ENCODE measurements at places on chromosomes 3 and 15.

DNA sequence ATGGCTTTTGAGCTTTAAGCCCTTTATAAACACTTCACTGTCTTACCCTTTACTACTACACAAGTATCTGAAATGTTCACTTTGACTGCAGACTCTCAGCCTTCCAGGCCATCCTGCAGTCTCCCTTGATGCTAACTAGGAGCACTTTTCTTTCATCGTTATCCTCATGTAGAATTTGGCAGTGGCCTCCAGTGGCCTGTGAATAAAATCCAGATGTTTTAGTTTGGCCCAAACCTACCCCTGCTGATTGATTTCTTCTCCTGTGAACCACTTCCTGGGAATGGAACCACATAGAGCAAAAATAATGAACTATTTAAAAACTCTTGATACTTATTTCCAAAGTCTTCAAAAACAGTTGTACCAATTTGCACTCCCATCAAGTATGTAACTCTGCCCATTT, 271.9 kb downstream of the FEZF2 start:
- DNase-seq = no peak

GRCh38 chr3:29466442-29466841, 185.6 kb downstream of the RBMS3 start:
- DNase-seq = no peak

DNA sequence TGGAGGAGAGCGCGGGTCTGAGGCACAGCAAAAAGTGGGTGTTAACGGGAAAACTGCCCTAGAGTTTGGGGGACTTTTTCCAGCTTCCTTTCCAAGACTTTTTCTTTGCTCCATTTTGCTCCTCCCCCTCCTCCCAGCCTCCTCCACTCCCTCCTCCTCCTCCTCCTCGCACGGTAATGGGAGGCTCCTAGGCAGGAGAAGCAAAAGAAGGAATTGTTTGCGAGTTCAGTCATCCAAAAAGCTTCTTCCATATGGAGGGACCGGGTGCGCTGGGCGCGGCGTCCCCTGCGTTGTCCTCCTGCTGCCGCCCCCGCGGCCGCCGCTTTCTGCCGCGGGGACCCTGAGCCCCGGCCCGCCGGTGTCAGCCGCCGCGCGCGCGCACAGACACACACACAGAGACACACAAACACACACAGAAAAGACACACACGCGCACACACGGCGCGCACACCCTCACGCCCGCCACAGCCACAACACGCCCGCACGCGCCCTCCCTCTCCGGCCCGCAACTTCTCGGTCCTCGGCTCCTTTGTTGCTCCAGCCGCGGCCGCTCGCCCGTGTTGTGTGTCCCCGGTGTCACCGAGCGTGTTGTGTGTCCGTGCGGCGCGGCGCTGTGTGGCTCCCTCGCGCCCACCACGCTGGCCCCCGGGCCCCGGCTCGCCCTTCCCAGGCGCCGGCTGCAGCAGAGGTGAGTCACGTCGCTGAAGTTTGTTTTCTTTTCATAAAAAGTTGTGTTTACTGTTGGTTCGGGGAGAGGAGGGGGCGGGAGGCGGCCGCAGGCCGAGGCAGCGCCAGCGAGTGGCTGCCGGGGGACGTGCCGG, at the start of gene BOC:
Gene BOC, plus strand, starts transcription at position 228 of the 820 bp plus-strand sequence. CDS start 38,246 bp downstream, outside the sequence.
- no peak for DNase-seq

DNA sequence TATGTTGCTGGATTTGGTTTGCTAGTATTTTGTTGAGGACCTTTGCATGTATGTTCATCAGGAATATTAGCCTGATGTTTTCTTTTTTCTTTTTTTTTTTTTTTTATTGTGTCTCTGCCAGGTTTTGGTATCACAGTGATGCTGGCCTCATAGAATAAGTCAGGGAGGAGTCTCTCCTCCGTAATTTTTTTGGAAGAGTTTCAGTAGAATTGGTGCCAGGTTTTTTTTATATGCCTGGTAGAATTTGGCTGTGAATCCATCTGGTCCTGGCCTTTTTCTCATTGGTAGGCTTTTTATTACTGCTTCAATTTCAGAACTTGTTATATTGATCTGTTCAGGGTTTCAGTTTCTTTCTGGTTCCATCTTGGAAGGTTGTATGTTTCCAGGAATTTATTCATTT, 165.8 kb downstream of the VPS8 start:
- DNase-seq = no peak

GRCh38 chr3:46928282-46928681, 48.3 kb downstream of the CCDC12 start:
- no peak for DNase-seq

DNA sequence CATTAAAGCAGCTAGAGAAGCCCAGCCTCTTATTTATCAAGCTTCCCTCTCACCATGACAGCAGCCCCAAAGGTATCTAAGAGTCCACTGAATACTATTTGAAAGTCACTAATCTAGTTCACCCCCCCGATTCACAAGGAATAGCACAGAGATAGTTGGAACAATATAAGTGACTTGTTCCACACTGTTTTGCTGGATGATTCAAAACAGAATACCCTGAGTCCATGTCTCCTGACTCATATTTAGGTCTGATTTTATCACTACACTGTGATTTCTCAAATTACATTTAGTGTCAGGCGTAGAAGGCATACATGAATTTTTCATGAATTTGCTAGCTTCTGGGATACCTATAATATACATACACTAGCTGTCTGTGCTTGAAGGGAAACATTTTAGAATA, 18.7 kb upstream of the EOGT start:
- DNase-seq = no peak

DNA sequence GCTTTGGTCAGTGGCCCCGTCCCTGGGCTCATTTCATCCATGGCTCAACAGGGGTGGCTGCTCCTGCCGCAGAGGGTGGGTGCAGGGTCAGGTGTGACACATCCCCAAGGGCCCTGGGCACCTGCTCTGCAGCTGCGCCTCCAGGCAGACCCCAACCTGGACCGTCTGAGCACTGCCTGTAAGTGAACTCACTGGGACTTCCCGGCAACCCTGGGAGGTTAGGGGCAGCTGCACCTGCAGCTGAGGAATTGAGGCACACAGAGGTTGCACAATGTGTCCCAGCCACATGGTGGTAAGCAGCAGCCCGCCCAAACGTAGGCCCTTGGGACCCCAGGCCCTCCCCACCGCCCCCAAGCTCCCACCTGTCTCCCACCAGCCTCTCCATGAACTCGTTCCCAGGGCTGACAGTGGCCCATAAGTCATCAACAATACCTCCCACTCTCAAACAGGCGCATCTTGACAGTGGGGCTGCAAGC, 55.1 kb downstream of the PLXNA1 start:
- DNase-seq = no peak

DNA sequence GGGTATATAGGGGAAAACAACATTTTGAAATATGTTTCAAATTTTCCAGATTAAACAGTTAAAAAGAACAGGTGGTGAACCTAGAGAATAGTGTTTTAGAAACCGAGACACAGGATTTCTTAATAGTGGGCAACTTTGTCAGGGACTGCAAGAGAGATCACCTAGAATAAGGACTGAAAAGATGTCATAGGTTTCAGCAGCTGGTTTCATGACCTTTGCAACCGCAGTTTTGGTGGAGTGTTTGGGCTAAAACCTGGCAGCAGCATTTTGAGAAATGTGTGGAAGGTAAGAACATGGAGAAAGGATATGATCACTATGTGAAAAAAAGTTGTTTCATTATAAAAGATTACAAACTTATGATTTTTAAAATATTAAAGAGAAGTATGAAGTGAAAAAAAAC, 34.9 kb downstream of the PRKCI start:
- DNase-seq = no peak

DNA sequence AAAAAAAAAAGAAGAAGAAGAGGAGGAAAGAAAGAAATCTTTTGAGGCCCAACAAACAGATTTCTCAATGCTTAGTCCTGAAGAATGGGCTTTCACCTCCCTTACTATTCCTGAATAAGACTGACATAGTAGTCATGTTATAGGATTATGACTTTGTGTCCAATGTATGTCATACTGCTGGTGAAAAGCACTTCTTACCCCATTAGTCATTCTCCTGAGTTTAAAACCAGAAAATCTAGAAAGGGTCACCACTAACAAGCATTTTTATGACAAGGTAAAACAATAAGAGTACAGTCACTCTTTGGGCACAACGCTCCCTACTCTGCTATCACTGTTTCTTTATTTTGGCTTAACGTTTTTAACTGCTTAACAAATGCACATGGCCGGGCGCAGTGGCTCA, 88.2 kb downstream of the IGSF11 start:
- DNase-seq = no peak

DNA sequence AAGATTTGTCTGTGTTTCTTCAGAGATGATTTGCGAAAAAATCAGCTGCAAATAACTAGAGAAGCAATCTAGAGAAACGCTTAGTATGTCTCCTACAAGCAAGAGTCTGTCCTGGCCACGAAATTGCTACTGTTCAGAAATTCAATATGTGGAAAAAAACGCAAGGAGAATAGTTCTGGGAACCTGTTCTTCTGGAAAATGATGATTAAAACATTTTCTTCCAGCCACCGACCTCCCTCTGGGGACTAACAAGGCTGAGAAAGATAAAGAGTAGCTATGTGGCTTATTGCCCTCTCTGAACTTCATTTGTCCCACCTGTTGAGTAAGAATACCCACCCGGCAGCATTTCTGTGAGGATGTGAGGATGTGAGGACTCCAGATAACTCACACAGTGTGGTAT, 31.6 kb downstream of the SNTN start:
- DNase-seq = no peak

- no peak for DNase-seq
These were observed 11.3 kb upstream of the P2RY12 start for GRCh38 chr3:151395806-151396205.
